ENCODE measurements at places on chromosomes 1 and 21.

- peak; percentile 85 for DNase-seq
These were observed 427.7 kb upstream of the RUNX1 start for GRCh38 chr21:35476621-35477395.

DNA sequence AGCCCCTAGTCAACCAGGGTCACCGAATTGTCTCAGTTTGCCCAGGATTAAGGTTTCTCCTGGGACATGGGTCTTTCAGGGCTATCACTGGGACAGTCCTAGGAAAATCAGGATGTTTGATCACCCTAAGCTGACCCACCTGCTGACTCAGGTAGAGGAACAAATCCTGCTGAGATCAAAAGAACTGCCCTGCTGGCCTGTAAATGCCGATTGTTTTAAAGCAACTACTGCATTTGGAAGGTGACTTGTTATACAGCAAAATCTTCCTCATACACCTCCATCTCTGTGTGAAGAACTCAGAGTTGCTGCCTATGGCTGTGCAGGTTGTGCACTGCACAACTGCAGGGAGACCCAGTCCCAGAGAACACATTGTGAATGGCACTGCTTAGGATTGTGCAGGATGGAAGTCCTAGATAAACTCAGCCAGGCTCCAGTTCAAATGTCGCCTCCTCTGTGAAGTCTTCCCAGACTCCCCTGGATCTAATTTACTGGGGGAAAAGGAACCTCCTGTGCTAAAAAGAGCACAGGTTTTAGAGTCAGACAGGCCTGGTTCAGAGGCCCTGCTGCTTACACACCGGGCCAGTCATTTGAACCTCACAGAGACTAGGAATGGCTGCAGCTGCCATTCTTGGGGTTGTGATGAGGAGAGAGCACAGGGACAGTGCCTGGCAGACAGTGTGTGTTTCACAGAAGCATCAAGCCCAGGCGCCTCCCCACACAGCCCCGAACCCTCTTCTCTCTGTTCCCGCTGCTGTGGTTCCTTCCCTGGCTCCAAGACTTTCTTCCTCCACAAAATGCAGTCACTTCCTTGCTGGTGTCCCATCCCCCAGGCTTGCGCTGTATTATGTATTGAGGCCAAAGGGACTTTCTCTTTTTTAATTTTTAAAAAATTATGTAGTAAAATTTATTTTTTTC is 23.2 kb upstream of the LRP8 start:
- DNase-seq = no peak

DNA sequence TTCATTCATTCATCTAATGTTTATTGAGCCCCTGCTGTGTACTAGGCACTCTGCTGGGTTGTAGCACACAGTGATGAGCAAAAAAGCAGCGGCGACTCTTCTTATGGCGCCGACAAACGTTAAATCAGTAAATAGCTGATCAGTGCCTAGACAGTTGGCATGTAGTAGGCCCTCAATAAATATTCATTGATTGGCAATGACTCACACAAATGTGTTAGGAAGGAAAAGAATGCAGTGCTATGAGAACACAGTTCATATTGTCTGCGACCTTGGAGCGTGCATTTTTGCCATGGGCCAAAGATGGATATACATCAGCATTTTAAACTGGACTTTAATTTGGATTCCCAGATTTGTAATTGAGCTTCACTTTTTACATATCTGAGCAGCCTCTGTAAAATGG is 52.0 kb downstream of the PRDM2 start:
- no peak for DNase-seq

DNA sequence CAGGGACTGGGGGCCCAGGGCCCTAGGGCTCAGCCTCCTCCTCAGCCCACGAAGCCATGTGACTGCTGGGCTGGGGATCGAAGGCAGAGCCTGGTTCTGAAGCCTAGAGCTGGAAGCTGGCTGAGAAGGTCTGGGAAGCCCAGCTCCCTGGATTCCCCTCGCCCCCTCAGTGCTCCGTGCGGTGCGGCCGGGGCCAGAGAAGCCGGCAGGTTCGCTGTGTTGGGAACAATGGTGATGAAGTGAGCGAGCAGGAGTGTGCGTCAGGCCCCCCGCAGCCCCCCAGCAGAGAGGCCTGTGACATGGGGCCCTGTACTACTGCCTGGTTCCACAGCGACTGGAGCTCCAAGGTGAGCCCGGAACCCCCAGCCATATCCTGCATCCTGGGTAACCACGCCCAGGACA is 9.1 kb downstream of the ADAMTSL4 start:
- DNase-seq = no peak

DNA sequence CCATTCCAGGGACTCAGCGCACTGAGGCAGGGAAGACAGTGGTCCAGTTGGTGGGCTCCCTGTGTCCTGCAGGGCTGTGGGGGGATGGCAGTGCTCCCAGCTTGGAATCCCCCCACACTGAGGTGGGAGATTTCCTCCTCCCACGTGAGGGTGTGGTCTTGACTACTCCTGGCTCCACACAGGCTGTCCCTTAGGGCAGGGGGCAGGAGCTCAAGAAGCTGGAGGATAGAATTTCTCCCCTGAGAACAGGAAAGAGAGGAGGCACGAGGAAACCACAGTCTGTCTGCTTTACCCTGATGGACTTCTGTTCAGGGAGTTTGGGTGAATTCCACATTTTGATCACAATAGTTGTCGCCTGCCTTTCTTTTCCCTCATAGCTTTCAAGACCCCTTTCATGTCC is 62.1 kb downstream of the CACNA1E start:
- no peak for DNase-seq

GRCh38 chr1:238653693-238654321 is 732.6 kb upstream of the CHRM3 start:
- peak; percentile 74 for DNase-seq

DNA sequence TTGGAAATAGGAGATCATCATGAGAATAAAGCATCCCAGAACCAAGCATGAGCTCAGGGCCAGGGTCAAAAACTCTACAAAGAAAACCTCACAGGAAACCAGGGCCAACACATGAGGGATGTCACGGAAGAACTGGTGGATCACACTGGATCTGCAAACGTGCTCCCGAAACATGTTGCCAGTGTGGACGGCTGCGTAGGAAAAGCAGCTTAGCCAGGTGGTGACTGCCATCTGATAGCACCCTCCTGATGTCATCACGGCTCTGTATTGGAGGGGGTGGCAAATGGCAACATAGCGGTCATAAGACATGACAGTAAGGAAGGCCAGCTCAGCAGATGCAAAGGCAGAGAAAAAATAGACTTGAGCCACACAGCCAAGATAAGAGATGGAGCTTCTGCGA is 20.9 kb downstream of the OR14I1 start:
- DNase-seq = no peak

DNA sequence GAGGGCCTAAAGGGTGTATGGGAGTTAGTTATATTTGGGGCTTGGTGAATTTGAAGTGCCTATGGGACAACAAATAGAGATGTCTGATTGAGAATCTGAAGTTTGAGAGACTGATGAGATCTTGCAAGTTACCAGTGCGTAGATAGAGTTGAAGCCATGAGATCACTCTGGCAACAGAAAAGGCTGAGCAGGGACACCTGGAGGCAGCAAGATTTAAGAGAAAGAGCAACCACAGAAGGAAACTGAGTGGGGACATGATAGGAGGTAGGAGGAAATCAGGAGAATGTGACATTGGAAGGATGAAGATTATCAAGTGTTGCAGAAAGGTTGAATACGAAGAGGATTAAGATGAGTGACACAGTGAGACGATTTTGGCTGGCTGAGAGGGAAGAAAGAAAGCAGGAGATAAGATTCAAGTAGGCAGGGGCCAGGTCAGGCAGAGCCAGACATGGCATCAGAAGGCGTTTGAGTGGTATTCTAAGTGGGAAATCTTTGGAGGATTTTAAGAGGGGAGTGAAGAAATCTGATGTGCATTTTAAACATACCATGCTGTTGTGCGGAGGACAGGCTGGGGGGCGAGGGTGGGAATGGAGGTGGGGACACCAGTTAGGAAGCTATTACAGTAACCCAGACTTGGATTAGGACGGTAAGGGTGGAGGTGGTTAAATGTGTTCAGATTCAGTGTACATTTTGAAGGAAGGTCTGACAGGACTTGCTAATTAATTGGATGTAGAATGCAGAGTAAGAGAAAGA is 3.0 kb upstream of the MPL start:
- DNase-seq = no peak

DNA sequence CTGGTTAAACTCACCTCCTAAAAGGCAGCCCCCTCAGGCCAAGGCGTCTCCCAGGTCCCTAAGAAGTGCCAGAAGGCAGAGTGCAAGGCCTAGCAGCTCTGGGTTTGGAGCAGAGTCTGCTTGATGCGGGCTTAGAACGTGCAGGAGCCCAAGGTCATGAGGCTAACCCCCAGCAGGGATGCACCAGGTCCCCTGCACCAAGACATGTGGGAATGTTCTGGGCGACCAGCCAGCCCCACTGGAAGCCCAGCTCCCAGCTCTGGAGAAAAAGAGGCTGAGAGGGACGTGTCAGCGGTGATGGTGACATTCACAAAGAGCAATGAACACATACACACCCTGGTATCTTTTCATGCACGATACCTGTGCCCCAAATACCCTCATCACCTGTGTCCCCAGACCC is 5.1 kb downstream of the LRRN2 start:
- no peak for DNase-seq

DNA sequence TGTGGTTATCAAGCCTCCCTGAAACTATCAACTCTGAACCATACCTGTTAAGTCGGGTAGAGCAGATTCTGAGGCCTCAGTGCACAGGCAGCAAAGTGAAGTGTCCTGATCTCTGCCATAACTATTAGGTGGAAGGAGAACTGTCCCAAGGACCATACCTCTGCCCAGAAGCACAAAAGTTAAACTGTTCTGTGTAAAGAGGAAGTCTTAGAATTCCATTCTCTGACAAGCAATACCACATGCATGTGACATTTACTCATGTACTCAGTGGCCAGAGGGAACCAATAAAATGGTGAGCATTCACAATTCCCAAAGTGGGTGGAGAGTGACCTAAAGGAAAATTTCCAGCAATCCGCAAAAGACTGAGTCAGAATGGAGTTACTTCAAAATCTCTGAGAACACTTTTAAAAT is 61.0 kb downstream of the TOR3A start:
- DNase-seq = peak; percentile 99

- peak; percentile 75 for DNase-seq
These were observed 51.1 kb upstream of the PDC start for GRCh38 chr1:186511761-186512637.

GRCh38 chr1:171160639-171161354 is 24.3 kb upstream of the FMO2 start:
- DNase-seq = no peak

GRCh38 chr1:246492611-246493245 is 14.4 kb downstream of the SMYD3 start:
- peak; percentile 70 for DNase-seq

DNA sequence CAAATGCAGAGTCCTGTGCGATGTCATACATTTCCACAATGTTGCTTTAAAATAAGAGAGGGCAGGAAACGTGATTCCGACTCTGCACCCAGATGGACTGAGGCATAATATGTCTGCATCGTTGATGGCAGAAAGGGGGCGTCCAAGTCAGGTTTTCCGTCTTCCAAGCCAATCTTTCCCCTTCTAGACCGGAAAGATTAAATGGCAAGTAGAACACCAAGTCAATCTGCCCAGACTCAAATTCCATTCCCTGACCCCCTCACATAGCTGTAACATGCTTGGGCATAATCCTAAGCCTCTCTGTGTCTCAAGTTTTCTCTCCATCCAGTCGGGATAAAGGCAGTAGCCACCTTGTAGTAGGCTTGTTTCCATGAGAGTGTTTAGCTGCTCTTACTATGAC is 14.4 kb downstream of the PCP4 start:
- no peak for DNase-seq

GRCh38 chr21:39666681-39667315 is 54.1 kb downstream of the B3GALT5 start:
- DNase-seq = peak; percentile 66

DNA sequence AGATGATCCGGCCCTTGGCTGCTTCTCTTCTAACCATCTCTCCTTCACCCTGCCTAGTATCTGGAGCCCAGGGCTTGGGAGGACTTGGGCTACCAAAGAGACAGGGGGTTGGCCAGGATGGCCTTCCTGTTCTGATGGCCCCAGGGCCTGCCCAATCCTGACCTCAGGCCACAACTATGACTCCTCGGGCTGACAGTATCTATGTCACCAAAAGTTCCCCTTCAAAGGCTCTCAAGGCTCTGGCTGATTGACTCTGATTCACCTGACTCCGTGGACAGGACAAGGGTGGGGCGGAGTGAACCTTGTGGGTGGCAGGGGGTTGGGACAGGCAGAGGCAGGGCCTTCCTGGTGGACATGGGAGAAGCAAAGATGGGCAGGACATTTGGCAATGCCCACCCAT is 12.7 kb downstream of the MEF2D start:
- peak; percentile 38 for DNase-seq

DNA sequence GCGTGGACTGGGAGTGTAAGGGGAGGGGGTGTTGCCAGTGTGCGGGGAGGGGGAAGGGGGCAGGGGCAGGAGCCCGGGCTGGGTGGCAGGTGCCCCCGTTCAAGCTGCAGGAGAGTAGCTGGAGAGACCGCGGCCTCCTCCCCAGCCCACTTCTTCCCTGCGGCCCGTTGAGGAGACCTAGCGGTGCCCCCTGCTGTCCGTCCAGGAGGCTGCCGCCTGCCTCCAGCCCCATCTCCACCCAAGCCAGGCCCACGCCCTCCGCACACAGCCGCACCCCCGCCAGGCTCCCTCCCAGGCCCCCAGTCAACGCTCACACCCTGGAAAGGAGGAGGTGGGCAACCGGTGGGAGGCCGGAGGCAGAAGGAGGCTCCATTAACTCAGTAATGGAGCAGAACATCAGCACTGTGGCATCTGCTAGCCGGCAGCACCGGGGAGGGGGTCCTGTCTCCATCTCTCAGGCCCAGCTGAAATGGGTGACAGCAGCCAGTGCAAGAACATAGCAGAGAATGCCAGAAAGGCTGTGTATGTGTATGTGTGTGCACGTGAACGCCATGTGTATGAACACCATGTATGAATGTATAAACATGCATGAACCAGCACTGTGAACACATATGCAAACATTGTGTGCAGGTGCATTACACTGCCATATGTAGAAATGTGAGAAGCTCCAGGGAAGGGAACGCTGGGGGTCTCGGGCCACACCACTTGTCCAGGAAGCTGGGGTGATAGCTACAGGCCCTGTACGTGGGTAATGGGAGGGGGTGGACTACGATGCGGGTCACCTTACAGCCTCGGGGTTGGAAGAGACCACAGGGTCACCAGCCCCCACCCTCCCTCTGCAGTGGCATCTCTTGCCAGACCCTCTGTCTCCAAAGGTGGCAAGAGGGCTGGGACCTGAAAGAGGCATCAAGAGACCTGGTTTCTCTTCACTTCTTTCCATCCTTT is 84.6 kb downstream of the SYT2 start:
- peak; percentile 66 for DNase-seq

- no peak for DNase-seq
These were observed 11.0 kb downstream of the PROX1 start for GRCh38 chr1:213998785-213999184.

DNA sequence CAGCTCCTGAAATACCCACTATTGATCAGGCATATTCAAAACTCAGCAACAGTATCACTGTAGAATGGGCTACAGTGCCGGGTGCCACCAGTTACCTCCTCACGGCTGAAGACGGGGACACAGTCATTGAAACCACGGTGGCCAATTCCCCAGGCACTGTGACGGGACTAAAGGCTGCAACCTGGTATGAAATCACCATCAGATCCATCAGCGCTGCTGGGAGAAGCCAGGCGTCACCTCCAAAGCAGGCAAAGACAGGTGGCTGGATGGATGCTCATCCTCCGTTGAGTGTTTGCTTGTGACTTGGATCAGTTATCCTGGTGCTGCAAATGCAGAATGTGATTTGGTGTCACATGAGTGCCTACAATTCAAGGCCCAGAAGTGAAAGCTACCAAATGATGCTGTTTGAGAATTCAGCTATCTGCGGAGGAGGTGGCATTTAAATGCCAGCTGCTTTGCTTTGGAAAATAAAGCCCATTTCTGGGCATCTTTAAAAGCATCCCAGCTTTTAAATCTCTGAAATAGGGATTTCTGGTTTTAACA is 5.1 kb downstream of the FNDC7 start:
- no peak for DNase-seq

GRCh38 chr1:24186993-24187790 is at the start of gene IFNLR1:
Gene IFNLR1, minus strand, starts transcription at chr1:24187289. Its CDS starts 41 bp downstream, at chr1:24187248.
- peak; percentile 53 for DNase-seq

Data from M059J (cell line).